HS-5 (cell line): ENCODE measurements at places on chromosomes 1 and 21.

- DNase-seq = no peak
Observed at GRCh38 chr1:53892911-53893310, 1.1 kb upstream of the DIO1 start.

GRCh38 chr1:107198561-107198960, 57.7 kb downstream of the NTNG1 start:
- DNase-seq = no peak

DNA sequence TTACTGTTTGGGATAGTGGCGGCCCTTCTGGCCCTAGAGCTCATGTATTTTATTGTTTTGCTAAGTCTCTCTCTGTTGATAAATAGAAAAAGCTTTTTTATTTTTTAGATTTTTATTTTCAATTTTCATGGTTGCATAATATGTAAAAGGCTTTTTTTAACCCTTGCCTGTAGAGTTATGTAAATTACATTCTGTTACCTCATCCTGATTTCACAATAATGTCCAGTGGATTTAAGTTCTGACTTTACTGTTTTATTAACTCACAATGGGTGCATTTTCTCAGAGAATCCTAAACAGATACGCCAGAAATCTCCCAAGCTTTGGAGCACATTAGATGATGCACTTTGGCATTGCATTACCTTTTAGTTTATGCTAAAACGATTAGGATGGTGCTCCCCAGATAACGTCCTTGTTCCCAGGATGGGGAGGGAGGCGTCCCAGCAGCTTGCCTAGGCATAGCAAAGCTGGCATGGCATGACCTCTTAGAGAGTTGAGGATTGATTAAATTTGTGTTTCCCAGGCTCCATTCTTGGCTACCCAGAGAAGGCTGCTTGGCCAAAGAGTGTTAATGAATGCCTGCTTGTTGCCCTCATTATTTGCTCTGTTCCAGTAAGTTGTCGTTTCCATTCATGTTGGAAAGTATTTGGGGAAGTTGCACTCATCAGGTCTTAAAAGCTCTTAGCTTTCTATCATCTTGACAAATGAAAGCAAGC, 17.1 kb downstream of the UTP25 start:
- DNase-seq = no peak

DNA sequence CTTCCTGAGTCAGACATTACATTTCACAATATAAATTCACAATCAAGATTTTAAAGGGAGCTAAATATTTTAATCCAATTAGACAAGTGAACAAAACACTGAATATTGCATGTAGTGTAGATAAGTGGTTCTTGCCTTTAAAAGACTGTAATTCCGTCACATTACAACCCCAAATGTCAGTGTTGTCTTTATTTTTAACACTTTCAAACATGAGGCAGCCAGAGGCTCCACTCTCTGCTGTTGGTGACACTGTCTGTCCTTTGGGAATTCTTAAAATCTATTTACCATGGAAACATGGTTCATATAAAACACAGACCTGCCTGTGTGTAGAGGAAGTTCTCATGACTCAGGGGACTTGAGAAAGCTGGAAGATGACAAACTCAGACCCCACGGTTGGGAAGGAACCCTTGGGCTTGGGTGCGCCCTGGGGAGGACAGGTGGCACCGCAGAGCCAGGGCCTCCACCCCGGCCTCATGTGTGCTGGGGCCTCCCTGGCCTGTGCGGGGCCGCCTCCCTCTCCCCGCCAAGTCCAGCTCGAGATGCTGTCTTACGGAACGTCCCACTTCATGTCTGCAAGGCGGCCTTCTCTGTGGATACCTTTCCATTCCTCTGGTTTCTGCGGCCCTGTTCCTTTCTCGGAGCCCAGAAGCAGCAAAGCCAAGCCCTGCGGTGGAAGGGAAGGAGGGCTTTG, 239.0 kb downstream of the SDCCAG8 start:
- DNase-seq = no peak

GRCh38 chr1:107477233-107477632, 336.4 kb downstream of the NTNG1 start:
- no peak for DNase-seq

DNA sequence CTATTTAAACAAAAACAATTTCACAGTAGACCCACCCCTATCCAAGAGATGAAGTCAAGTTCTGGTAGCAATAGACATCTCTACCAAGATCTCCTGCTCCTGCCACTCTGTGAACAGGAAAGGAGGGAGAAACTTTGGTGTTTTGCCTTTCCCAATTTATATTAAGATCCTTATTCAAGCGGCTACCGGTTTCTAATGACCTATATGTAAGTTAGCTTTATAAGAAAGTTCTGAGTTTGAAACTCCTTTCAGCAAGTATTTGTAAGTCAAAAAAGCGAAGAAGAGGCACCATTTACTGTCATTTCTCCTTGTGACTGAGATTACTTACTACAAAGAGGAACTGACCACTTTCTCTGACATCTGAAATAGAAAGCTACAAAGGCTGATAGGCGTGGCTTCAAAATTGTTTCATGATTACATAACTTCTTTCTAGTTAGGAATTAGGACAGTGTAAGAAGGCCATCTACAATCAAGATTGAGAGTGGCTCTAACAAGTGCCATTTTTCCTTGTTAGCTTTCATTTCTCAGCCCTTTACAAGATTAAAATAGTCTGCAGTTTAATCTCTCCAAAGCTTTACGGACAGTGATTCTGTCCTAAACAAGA, at the start of gene MNDA:
MNDA (plus strand) TSS at position 448 of the 604 bp plus-strand sequence. CDS start 10,803 bp downstream, outside the sequence.
- DNase-seq = no peak

- DNase-seq = no peak
Observed at GRCh38 chr1:153938996-153939395, 7.5 kb downstream of the DENND4B start.

DNA sequence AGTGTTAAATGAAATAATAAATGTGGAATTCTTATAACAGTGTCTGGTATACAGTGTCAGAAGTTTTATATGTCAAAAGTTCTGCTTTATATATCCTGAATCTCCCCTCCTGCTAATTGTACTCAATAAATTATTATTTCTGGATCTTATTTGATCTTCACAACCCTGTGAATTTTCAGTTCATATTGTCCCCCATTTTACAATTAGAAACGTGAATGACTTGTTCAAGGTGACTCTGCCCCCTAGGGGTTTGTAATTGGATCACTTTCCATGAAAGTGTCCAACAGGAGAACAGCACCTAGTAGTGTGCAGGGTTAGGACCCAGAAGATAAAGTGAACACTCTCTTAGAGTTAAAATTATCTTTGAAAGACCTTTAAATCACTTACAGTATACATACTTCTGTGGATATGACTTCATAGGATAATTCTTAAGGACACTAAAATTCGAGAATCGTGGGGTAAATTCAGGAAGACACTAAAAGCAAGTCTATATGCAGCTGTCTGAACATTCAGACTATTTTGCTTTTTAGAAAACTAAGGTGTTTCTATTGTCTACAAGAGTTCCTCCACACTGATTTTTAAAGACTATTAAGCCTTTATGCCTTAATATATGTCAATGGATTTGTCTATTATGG, 4.5 kb upstream of the DDR2 start:
- no peak for DNase-seq

GRCh38 chr1:6257541-6258069, 3.3 kb downstream of the GPR153 start:
- no peak for DNase-seq

DNA sequence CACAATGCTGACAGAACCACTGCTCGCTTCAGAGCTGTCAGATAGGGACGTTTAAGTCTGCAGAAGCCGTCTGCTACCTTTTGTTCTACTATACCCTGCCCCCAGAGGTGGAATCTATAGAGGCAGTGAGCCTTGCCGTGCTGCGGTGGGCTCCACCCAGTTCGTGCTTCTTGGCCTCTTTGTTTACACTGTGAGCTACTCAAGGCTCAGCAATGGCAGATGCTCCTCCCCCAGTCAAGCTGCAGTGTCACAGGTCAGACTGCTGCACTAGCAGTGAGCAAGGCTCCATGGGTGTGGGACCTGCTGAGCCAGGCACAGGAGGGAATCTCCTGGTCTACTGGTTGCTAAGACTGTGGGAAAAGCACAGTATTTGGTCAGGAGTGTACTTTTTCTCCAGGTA, 47.1 kb downstream of the LEPR start:
- no peak for DNase-seq

DNA sequence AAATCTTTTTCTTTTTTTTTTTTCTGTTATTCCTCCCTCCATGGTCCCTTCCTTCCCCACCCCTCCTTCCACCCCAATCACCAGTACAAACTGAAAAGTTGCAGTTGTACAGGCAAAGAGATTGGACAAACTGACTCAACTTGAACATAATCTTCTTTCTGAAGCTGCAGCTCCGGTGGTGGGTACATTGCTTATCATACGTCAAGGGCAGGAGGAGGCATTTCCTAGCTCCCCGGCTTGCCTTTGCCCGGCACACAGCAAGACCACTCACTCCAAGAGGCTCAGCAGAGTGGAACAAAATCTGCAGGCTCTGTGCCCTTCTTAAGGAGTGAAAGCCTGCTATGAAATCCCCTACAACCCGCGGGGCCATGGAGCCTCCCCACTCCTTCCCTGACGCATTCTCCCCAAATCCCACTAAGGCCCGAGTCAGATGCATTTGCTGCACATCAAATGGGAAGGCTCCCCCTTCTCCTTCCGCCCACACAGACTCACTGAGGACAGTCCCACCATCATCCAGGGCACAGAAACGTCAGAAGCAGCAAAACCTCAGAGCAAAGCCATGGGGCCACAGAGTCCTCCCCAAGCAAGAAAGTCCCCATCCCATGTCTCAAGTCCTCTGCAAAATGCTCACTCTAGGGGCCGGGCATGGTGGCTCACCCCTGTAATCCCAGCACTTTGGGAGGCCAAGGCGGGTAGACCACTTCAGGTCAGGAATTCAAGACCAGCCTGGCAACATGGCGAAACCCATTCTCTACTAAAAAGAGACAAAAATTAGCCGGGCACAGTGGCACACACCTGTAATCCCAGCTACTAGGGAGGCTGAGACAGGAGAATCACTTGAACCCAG, 45.9 kb downstream of the SYF2 start:
- no peak for DNase-seq
